ENCODE measurements at places on chromosomes 16 and 17.

GRCh38 chr17:10118788-10119130, 79.6 kb downstream of the GAS7 start:
- no peak for DNase-seq

DNA sequence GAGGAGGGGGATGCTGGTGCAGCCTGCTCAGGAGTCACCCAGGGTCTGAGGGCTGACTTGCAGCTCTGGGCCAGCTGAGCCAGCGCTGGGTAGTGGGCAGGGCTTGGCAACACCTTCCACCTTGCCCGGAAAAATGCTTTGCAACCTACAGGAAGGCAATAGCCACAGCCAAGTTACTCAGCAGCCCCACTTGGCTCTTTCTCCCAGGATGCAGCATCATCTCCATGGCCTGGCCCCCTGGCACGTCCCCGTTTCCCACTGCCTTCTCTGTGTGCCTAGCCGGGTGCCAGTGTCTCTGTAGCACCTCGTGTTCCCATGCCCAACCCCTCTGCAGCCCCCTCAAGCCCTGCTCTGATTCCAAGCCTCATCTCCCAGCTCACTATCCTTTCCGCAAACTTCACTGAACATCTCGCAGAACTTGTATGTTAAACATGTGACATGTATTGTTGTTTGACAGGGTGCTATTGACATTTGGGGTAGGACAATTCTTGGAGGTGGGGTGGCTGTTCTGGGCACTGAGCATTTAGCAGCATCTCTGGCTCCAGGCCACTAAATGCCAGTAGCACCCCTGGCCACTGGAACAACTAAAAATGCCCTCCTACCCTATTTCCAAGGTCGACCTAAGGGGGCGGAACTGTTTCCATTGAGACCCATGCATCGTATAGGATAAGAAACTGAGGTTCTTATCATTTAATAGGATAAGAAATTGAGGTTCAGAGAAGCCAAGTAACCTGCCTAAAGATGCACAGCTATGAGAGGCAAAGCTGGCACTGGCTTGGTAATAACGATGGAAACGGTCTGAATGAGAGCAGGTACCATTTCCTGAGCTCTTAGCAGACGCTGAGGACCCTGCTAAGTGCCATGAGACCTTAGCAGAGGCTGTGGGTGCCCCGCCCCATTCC, 12.2 kb downstream of the DEXI start:
- peak; percentile 53 for DNase-seq

- DNase-seq = no peak
Measured at GRCh38 chr17:3609689-3610088, 478 bp upstream of the TRPV1 start.

GRCh38 chr17:75063201-75063600, 16.2 kb downstream of the KCTD2 start:
- DNase-seq = no peak

GRCh38 chr17:14295676-14296075, 5.2 kb upstream of the HS3ST3B1 start:
- no peak for DNase-seq

- no peak for DNase-seq
Measured at GRCh38 chr16:50778284-50779163, 36.6 kb downstream of the CYLD start.

DNA sequence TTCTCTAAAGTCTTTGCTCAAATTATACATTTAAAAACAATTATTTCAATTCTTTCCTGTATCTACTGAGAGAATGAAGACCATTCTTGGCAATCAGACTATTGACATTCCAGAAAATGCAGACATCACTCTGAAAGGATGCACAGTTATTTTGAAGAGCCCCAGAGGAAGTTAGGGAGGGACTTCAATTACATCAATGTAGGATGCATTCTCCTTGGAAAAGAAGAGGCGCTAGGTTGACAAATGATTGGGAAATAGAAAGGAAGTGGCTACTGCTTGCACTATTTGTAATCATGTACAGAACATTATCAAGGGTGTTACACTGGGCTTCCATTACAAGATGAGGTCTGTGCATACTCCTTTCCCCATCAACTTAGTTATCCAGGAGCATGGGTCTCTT, 74.3 kb downstream of the SSH2 start:
- no peak for DNase-seq

- peak; percentile 91 for DNase-seq
Measured at GRCh38 chr16:57485916-57486857, at the start of gene DOK4. Gene DOK4 (minus strand): TSS chr16:57486493. CDS start chr16:57479507, 6,986 bp downstream.

DNA sequence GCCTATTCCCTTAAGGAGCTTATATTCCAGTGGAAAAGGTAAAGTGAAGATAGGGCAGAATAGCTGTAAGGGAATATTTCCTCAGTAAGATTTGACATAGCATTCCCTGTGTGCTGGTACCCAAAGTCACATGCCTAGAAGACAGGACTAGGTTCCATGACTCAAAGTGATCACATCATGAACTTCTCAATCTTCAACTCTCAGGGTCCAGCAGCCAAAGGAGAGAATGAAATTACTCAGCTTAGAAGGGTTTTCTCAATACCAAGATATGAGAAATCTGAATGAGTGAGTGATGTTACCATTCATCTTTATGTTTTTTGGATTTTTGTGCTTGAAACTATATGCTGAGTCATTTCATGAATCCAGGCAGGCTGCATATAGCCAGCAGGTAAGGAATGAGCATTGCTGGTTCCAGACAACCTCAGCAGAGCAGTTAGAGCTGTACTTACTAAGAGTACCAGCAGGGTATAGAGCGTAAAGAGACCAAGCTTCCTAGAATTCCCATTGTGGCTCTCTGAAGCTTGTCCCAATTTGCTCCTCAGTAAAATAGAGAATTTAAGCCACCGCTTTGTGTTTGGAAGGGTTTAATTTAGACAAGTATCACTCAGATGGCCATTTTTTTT, 91.1 kb downstream of the ANKFN1 start:
- DNase-seq = no peak

DNA sequence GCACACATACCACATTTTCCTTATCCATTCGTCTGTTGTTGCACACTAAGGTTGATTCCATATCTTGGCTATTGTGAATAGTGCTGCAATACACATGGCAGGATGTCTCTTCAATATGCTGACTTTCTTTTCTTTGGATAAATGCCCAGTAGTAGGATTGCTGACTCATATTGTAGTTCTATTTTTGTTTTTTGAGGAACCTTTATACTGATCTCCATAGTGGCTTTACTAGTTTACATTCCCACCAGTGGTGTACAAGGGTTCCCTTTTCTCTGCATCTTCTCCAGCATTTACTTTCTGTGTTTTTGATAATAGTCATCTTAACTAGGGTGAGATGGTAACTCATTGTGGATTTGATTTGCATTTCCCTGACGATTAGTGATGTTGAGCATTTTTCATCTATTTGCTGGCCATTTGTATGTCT, 118.1 kb downstream of the STXBP4 start:
- DNase-seq = peak; percentile 91

DNA sequence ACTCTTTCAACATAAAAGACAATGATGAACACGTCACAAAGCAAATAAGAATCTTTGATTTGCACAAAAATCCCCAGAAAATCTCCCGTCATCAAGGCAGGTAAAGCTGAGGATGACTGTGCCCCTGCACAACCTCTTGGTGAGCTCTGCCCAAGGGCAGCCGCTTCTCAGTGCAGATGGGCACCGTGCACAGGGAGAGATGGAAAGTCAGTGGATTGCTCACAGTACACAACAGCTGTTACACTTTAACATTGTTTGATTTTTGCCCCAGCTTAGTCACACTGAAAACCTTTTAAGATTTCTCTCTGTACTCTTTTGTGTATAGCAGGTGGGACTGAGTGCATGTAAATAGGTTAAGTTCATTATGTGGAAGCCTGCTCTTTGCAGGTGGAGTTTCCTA, 104.2 kb downstream of the CDK5R1 start:
- DNase-seq = no peak

- no peak for DNase-seq
Measured at GRCh38 chr16:4556112-4556511, at the start of gene C16orf96. Gene C16orf96 (plus strand): TSS chr16:4556340. CDS start chr16:4556490, 150 bp downstream.

- peak; percentile 91 for DNase-seq
Measured at GRCh38 chr17:30545024-30545423, 67.8 kb downstream of the GOSR1 start.

DNA sequence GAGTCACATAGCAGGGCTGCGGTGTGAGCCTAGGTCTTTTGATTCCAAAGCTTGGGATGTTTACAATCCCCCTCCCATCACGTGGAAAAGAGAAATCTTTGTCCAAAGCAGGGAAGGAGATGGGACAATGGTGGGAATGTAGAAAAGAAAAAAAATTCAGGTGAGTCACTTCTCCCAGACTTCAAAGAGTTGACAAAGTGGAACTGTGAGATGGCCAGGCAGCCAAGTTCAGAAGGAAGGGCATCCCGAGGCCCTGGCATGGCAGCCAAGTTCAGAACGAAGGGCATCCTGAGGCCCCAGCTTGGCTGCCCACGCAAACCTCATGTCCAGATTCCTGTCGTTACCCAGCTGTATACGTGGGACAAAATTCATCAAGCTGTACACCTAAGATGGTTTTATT, 47.5 kb downstream of the FOXL1 start:
- no peak for DNase-seq

Measured in hematopoietic multipotent progenitor cell treated with erythropoietin and hydrocortisone succinate and interleukin-3 and kit ligand, for 4 days (in vitro differentiated cells).